ENCODE measurements at places on chromosomes 12 and 14.

- DNase-seq, result no peak
These were observed at the start of gene LRFN5 for GRCh38 chr14:41606532-41607303. TSS of gene LRFN5 (plus strand) at chr14:41606876.

DNA sequence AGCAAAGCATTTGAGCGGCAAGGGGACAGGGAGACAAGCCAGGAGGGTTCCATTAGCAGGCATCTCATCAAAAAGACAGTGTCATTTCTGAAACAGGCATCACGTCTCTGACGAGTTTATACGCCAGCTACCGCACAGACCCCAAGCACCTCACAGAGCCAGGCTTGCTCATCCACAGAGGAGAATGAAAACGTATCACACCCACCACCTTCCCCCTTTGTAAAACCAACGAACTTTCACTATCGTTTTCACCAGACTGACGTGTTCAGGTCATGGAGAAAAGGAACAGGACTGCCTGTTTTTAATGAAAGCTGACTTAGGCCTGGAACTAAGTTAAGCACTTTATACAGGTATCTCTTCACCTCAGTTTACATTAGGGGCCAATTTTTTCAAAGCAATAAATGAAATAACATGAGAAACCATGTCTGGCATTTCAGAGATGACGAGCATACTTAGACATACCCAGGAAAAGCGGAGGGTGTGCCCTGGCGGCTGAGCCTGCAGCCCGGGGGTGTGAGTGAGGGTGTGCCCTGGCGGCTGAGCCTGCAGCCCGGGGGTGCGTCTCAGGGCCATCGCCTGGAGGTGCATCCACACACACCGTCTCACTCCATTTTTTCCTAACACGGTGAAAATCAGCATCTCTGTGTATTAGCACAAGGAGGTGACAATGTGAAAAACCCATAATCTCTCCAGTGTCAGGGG, 41.9 kb downstream of the STX2 start:
- peak; percentile 78 for DNase-seq

GRCh38 chr14:62847168-62847567, 198.1 kb downstream of the KCNH5 start:
- no peak for DNase-seq

DNA sequence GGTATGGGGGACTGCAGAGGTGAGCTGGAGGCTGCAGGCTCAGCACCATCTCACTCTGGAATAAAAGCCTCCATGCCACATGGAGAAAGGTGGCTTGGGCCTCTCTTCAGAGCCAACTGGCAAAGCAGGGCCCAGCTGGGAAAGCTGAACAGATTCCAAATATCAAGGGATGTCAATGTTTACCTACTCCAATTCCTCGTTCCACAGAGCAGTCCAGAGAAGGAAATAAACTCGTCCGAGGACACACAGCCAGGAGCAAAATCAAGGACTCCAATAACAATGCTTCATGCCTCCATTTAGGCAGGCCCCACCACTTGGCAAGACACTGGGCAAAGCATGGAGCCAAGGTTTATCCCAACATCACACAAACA, 36.3 kb upstream of the PNMA1 start:
- DNase-seq, result no peak

- DNase-seq, result no peak
These were observed 562.2 kb downstream of the GALC start for GRCh38 chr14:87430810-87431209.

- no peak for DNase-seq
These were observed 99.5 kb downstream of the SYNE2 start for GRCh38 chr14:63952053-63952932.

DNA sequence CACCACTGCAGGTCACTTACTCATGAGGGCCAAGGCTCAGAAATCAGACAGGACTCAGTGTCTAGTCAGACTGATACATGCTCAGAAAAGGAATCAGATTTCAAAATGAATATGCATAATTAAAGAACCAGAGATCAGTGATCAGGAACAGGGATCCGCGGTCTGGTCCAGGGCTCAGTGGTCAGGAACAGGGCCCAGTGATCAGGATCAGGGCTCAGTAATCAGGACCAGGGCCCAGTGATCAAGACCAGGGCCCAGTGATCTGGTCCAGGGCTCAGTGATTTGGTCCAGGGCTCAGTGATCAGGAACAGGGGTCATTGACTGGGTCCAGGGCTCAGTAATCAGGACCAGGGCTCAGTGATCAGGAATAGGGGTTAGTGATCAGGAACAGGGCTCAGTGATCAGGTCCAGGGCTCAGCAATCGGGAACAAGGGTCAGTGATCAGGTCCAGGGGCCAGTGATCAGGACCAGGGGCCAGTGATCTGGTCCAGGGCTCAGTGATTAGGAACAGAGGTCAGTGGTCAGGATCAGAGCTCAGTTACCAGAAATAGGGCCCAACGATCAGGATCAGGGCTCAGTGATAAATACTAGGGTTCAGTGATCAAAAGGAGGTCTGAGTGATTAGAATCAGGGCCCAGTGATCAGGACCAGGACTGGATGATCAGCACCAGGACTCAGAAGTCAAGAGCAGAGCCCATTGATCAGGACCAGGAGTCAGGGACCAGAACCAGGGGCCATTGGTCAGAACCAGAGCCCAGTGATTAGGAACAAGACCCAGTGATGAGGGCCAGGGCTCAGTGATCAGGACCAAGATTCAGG, 175.3 kb downstream of the TMEM121 start:
- no peak for DNase-seq
